Activated CD8-positive, alpha-beta T cell treated with anti-CD3 and anti-CD28 coated beads for 36 hours (primary cell): ENCODE measurements at places on chromosomes 4 and X. TPM values are rescaled to one million over a fixed set of nuclear protein-coding genes. Genes with fewer than 3 reads are reported as not detected.

DNA sequence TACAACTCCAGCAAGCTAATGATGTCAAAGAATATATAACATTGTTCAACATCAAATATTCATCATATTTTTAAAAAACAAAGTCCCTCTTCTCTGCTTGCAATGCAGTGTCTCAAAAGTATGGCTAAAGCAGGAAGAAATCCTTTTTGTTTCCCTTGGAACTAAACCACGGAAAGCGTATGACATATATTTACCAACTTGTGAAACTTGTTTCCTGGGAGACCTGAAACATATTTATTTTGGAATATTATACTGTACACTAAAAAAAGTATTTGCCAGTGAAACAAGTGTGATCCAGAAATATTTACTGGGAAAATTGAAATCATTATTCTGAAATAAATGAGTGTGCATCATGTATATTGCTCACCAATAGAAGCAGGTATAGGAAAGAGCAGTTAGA is 156.0 kb upstream of the ANKRD50 start:
- H3K36me3 ChIP-seq, result no peaks in the 10 kb centered on the region
- no peak overlapping the region for H3K27ac ChIP-seq
- no peak for DNase-seq
- H3K27me3 ChIP-seq, result no peaks in the 10 kb centered on the region
- no peaks in the 10 kb centered on the region for H3K4me1 ChIP-seq

DNA sequence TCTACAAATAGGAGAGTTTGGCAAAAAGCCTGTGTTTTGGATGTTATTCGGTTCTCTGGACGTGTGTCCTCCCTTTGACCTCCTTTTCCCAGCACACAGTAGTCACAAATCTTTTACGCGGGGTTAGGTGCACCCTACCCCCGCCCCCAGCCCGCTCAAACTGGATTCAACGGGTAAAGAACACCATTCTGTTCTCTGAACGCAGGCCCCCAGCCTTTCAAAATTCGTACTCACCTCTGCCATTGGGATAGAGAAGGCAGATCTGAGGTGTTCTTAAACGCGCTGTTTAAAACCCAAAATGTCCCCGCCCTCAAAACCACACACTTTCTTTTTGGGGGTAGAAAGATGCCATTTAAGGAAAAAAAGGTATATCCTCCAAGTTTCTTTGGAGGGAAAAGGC is 2.7 kb downstream of the LEF1 start:
- peaks cover 9% of the 10 kb centered on the region for H3K27me3 ChIP-seq
- H3K4me3 ChIP-seq, result peak overlapping the region; percentile 87
- peaks cover 44% of the 10 kb centered on the region for H3K36me3 ChIP-seq
- peaks cover 31% of the 10 kb centered on the region for H3K4me1 ChIP-seq
- DNase-seq, result peak; percentile 77

GRCh38 chr4:124754681-124755080 is 42.1 kb upstream of the ANKRD50 start:
- peaks cover 6% of the 10 kb centered on the region for H3K27me3 ChIP-seq
- no peak overlapping the region for H3K4me3 ChIP-seq
- no peak for DNase-seq
- no peaks in the 10 kb centered on the region for H3K4me1 ChIP-seq
- no peak overlapping the region for H3K27ac ChIP-seq

DNA sequence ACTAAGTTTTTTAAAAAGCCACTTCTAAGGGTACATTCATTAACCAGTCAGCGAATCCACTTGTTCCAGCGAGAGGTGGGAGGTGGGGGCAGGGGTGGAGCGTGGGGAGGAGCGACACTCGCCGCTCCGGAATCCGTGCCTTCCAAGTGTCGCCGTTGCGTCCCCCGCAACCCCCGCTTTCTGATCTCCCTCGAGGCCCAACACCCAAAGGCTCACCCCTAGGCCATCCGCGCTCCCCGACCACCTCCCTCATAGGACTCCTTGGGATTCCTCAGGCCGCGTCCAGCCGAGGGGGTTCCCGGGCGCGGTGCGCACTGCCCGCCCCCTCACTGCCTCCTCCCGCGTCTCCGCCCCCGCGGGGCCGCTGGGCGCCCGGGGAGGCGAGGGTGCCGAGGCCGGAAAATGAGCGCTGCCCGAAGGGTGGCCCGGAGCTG is 108.1 kb upstream of the STOX2 start:
- H3K36me3 ChIP-seq, result no peaks in the 10 kb centered on the region
- no peak overlapping the region for H3K27ac ChIP-seq
- peaks cover 54% of the 10 kb centered on the region for H3K27me3 ChIP-seq
- no peak for DNase-seq
- peak overlapping the region; percentile 39 for H3K4me3 ChIP-seq

DNA sequence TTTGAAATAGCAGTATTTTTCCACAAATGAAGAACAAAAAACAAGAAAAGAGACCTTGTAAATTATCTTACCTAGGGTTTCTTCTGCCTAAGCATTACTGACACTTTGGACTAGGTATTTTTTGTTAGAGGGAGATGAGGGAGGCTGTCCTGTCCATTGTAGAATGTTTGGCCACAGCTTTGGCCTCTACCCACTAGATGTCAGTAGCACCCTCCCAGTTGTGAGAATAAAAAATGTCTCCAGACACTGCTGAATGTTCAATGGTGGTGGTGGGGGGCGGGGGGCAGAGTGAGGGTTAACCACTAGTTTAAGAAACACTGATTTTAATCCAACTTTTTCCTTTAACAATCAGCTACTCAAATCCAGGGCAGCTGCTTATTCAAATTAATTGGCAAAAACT is 25.8 kb downstream of the OTUD4 start:
- no peak overlapping the region for H3K4me3 ChIP-seq
- peak; percentile 11 for DNase-seq
- peak overlapping the region; percentile 42 for H3K27ac ChIP-seq
- H3K4me1 ChIP-seq, result peaks cover 9% of the 10 kb centered on the region

GRCh38 chrX:22520128-22520828 is 247.6 kb downstream of the CBLL2 start:
- no peak overlapping the region for H3K4me3 ChIP-seq
- no peaks in the 10 kb centered on the region for H3K4me1 ChIP-seq
- DNase-seq, result no peak
- no peak overlapping the region for H3K27ac ChIP-seq
- no peaks in the 10 kb centered on the region for H3K27me3 ChIP-seq
- H3K36me3 ChIP-seq, result no peaks in the 10 kb centered on the region

- no peak for DNase-seq
- H3K27ac ChIP-seq, result no peak overlapping the region
- no peaks in the 10 kb centered on the region for H3K36me3 ChIP-seq
- H3K4me1 ChIP-seq, result no peaks in the 10 kb centered on the region
Measured at GRCh38 chr4:110540982-110541451, 65.1 kb downstream of the ENPEP start.

- H3K4me3 ChIP-seq, result no peak overlapping the region
- no peaks in the 10 kb centered on the region for H3K27me3 ChIP-seq
- no peak overlapping the region for H3K27ac ChIP-seq
- H3K36me3 ChIP-seq, result no peaks in the 10 kb centered on the region
Measured at GRCh38 chrX:22742174-22742573, 257.6 kb upstream of the DDX53 start.

- H3K36me3 ChIP-seq, result no peaks in the 10 kb centered on the region
- H3K27ac ChIP-seq, result no peak overlapping the region
- DNase-seq, result peak; percentile 54
- peaks cover 8% of the 10 kb centered on the region for H3K4me1 ChIP-seq
- no peak overlapping the region for H3K4me3 ChIP-seq
Measured at GRCh38 chr4:37715889-37716402, 29.8 kb upstream of the RELL1 start.

- H3K4me1 ChIP-seq, result no peaks in the 10 kb centered on the region
- H3K36me3 ChIP-seq, result no peaks in the 10 kb centered on the region
- H3K27me3 ChIP-seq, result no peaks in the 10 kb centered on the region
- DNase-seq, result no peak
Measured at GRCh38 chr4:116180157-116180601, 905.2 kb downstream of the TRAM1L1 start.

DNA sequence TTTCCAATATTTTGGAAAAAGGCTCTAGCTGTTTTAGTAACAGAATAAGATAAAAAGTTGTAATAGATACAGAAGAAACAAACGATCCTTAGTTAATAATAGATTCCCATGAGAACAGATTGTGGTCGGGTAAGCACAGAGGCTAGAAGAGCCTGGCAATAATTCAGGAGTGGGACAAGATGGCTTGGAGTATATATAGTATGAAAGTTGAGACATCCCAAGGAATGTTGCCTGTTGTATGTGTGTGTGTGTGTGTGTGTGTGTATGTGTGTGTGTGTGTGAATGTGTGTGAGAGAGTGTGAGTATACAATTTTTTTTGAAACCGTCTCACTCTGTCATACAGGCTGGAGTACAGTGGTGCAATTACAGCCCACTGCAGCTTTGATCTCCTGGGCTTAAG is 150.7 kb downstream of the PDGFC start:
- H3K27ac ChIP-seq, result no peak overlapping the region
- H3K27me3 ChIP-seq, result no peaks in the 10 kb centered on the region
- H3K36me3 ChIP-seq, result no peaks in the 10 kb centered on the region
- no peaks in the 10 kb centered on the region for H3K4me1 ChIP-seq
- H3K4me3 ChIP-seq, result no peak overlapping the region

DNA sequence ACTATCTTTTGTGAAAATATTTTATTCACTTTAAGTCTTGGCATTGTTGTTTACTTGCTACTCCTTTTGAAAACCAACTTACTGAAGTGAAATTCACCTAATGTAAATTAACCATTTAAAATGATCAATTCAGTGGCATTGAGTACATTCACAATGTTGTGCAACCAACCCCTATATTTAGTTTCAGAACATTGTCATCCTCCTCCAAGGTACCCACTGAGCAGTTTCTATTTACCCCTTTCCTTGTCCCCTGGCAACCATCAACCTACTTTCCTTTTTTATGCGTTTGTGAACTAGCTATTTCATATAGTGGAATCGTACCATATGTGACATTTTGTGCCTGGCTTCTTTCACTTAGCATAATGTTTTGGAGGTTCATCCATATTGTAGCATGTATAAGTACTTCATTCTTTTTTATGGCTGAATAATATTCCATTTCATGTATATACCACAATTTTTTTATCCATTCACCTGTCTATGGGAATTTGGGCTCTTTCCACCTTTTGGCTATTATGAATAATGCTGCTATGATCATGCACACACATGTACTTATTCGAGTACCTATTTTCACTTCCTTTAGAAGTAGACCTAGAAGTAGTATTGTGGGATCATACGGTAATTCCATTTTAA is 85.0 kb downstream of the WWC2 start:
- no peak for DNase-seq
- H3K27me3 ChIP-seq, result peaks cover 22% of the 10 kb centered on the region
- H3K4me3 ChIP-seq, result no peak overlapping the region
- H3K4me1 ChIP-seq, result peaks cover 4% of the 10 kb centered on the region
- H3K36me3 ChIP-seq, result no peaks in the 10 kb centered on the region
- H3K27ac ChIP-seq, result no peak overlapping the region

DNA sequence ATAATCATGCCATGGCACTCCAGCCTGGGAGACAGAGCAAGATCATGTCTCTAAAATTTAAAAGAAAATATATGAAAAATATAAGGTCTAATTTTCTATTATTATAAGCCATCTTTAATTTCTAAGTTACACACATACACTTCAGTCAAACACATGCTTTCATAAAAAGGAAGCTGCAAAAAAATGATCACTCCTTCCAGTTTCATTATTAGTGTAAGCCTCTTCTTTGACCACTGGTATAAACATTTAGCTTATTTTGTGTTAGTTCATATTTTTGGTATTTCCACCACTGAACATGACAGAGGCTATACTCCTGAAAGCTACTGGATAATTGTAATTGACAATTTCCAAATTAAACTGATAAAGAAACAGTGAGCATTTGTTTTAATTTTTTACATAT is 163.3 kb upstream of the USP38 start:
- no peaks in the 10 kb centered on the region for H3K4me1 ChIP-seq
- H3K27me3 ChIP-seq, result peaks cover 3% of the 10 kb centered on the region
- no peak overlapping the region for H3K27ac ChIP-seq
- H3K4me3 ChIP-seq, result no peak overlapping the region
- no peak for DNase-seq

GRCh38 chrX:23844502-23845138 is 61.6 kb downstream of the SAT1 start:
- no peaks in the 10 kb centered on the region for H3K4me1 ChIP-seq
- no peak overlapping the region for H3K4me3 ChIP-seq
- no peaks in the 10 kb centered on the region for H3K27me3 ChIP-seq
- peaks cover 7% of the 10 kb centered on the region for H3K36me3 ChIP-seq
- DNase-seq, result no peak

DNA sequence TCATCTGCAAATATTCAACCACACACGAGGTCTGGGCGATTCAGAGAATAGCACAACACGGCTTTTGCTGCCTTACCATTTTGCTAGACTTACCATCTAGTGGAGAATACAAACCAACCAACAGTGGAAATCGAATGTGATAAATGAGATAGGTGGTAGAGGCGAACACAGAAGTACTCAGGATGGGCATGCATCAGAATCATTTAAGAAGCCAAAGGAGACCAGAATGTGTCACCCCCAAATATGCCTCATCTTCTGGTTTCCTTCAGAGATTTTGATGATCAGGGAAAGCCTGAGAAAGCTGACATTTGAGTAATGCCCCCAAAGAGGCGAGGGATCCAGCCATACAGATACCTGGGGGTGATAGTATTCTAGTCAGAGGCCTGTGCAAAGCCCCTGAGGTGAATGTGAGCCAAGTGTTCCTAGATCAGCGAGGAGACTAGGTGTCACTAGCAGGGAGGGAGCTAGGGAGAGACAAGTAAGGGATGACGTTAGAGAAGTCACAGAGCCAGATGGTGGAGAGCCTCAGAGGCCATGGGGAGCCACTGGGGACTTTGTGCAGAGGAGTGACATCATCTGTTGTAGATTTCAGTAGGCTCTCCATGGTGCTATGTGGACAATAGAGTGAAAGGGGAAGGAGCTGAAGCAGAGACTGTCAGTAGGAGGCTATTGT is 1.7 kb downstream of the MTMR1 start:
- peaks cover 29% of the 10 kb centered on the region for H3K36me3 ChIP-seq
- no peaks in the 10 kb centered on the region for H3K27me3 ChIP-seq
- peak overlapping the region; percentile 87 for H3K4me3 ChIP-seq
- peaks cover 55% of the 10 kb centered on the region for H3K4me1 ChIP-seq
- peak overlapping the region; percentile 97 for H3K27ac ChIP-seq

DNA sequence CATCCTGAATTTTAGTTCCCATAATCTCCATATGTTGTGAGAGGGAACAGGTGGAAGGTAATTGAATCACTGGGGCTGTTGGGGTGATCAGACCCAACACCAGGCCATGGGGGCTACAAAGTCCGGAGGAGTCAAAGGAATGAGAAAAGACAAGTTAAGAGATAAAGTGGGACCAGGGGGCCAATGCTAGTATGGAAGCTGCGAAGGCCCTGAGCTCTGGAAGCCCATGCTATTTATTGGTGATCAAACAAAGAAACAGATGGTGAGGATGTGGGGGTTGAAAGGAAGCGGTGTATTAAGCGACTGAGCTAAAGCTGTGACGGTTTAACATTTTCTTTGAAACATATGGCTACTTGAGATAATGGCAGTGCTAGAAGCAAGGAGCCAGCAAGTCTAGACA is 132.8 kb downstream of the PDGFC start:
- no peaks in the 10 kb centered on the region for H3K36me3 ChIP-seq
- H3K27ac ChIP-seq, result no peak overlapping the region
- no peaks in the 10 kb centered on the region for H3K4me1 ChIP-seq
- H3K4me3 ChIP-seq, result no peak overlapping the region
- H3K27me3 ChIP-seq, result no peaks in the 10 kb centered on the region
- DNase-seq, result no peak

WAS gene
- total RNA-seq, result 81.9 TPM

DMRTC1 gene
- not detected for total RNA-seq

CENPI gene
- 19.4 TPM for total RNA-seq

HPGDS gene
- total RNA-seq, result not detected

NHSL2 gene
- 0.58 TPM for total RNA-seq

MAGEE2 gene
- total RNA-seq, result not detected
